ENCODE measurements at places on chromosomes 3 and 15. TPM values are rescaled to one million over a fixed set of nuclear protein-coding genes. Genes with fewer than 3 reads are reported as not detected.

GRCh38 chr3:44974416-44974815, 1.6 kb downstream of the ZDHHC3 start:
- DNase-seq: no peak

The NOX5 gene
- polyA plus RNA-seq: not detected

DNA sequence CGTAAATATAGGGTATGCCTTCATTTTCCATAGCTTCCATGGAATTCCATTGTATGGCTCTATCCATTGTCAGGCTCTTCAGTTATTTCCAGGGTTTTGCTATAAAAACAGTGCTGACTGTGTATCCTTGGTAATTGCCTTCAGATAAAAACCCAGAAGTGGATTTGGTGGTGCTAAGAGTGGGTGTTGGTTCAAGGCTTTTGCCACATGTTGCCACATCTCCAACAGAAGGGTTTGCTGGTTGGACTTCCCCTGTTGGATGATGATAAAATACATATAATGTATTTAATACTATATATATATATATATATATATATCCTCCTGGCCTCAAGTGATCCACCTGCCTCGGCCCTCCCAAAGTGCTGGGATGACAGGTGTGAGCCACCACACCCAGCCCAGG, 97.8 kb downstream of the FLNB start:
- DNase-seq: no peak

DNA sequence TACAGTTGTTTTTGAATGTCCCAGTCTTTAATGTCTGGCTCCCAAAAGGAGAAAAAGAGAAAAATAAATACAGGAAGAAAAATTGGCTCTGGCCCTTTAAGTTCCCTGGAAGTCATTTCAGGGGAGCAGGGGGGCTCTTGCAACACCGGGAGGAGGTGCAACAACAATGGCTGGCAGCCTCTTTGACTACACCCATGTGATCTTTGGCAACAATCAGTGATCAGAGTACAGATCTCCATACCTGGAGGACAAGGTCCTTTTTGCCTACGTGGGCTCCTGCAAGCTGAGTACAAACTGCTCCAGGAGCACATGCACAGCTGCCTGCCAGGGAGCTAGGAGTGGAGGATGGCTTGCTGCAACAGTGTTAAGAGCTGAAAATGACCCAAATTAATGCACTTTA, 63.9 kb downstream of the GLCE start:
- no peak for DNase-seq

GRCh38 chr3:160196511-160197104, 28.6 kb upstream of the C3orf80 start:
- DNase-seq: no peak

GRCh38 chr3:168212664-168213285, 117.1 kb upstream of the GOLIM4 start:
- no peak for DNase-seq

The SKOR1 gene
- not detected for polyA plus RNA-seq

The TICRR gene
- not detected for polyA plus RNA-seq

DNA sequence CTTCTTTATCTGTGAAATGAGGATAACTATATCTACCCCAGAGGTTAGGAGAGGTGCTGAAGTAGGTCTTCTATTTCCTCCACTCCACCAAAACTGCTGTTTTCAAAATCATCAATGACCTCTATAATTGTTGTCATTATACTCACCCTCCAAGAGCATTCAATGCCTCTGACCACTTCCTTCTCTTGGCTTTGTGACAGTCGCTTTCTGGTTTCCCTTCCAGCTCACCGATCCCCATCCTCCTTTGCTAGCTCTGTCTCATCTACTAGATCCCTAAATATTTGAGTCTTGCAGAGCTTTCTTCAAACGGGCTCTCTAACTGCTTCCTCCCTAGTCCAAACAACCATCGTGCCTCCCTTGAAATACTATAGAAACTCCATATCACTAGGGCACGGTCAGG, 153.5 kb downstream of the RPLP1 start:
- peak; percentile 55 for DNase-seq
